ENCODE measurements at places on chromosomes 1 and 21. TPM values are rescaled to one million over a fixed set of nuclear protein-coding genes. Genes with fewer than 3 reads are reported as not detected.

- DNase-seq: no peak
Observed at GRCh38 chr1:99751877-99752504, 14.4 kb downstream of the FRRS1 start.

DNA sequence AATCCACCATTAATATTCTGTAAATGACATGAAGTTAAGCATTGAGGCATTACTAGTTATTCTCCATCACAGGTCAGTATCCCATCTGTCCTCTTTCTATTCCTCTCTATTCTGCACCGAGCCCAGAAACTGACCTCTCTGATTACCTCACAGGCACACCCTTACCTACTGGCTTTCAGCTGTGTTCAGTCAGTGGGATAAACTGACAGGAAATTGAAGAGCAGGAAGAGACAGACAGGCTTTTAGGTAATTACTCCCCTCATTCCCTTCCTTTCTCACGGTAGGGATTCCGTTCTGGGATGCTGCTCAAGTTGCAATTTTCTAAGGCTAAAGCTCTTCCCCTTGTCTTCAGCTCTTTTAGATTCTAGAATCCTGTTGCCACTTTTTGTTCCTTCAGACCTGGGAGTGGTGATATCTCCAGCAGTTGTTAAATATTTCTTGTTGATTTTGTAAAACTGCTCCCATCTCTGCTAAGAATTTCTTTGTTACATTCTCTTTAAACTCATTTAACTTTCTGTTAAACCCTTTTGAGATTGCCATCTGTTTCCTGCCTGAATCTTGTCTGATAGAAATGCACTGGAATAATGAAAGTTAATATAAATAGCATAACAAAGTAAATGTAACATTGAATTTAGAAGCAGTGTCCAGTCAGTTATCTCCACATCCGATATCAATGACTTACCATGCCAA is 1063.4 kb downstream of the PLA2G4A start:
- no peak for DNase-seq

DNA sequence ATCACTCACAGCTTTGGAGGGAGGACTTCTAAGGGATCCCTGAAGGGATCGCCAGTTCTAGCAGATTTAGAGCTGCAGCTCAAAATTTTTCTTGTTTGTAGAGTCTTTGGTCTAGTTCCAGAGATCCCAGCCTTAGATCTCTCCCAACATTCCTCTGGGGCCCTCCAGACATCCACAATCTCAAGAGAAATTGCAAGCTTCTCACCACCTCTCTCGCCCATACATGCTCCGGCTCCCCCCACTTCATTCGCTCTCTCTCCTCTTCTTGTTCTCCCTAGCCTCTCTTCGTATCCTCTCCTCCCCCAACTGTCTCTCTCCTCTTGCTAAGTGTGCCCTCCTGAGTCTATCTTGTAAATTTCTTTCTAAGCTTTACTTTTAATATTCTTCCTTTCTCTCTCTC is 15.1 kb upstream of the TUT4 start:
- no peak for DNase-seq

The CYP4A22 gene
- total RNA-seq: not detected

- no peak for DNase-seq
Observed at GRCh38 chr1:85373378-85373708, 91.6 kb downstream of the DDAH1 start.

- no peak for DNase-seq
Observed at GRCh38 chr1:117815926-117816325, 113.5 kb downstream of the GDAP2 start.

Data from activated naive CD4-positive, alpha-beta T cell treated with anti-CD3 and anti-CD28 coated beads, Interleukin-2, amount 50 U/mL, for 72 hours (primary cell).